ENCODE measurements at places on chromosomes 1 and 21.

GRCh38 chr1:204529371-204529895 lies 13.2 kb downstream of the MDM4 start:
- DNase-seq: no peak

GRCh38 chr21:18000981-18001686 lies 182.0 kb upstream of the C21orf91 start:
- no peak for DNase-seq

GRCh38 chr1:177333936-177334595 lies 163.3 kb downstream of the BRINP2 start:
- DNase-seq: no peak

GRCh38 chr1:18882486-18882885 lies 19.9 kb downstream of the ALDH4A1 start:
- no peak for DNase-seq

DNA sequence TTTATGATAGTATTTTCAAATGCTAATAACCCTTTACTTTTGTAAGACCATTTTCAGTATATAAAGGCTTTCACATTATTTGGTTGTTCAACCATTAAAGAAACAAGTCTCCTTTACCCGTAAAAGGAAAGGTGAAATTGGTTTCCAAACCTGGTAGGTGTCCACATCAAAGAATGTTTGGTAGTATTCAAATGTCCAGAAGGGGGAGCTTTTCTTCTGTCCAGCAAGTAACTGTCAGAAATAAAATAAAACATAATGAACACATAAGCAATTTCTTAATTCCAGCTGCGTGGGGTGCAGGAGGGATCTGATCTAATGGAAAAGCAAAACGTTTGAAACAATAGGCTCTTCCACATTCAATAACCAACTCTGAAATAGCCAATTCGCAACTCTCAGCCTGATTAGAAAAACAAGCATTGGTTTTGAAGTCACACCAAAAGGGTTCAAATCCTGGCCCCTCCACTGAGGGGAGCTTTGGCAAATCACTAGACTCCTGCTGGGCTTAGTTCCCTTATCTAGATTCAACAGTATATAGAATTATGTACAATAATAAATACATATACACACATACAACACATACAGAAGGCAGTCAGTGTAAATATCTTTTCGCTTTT lies 11.0 kb downstream of the YIPF1 start:
- DNase-seq: peak; percentile 83

GRCh38 chr1:154155251-154155650 lies 378 bp upstream of the NUP210L start:
- DNase-seq: no peak

DNA sequence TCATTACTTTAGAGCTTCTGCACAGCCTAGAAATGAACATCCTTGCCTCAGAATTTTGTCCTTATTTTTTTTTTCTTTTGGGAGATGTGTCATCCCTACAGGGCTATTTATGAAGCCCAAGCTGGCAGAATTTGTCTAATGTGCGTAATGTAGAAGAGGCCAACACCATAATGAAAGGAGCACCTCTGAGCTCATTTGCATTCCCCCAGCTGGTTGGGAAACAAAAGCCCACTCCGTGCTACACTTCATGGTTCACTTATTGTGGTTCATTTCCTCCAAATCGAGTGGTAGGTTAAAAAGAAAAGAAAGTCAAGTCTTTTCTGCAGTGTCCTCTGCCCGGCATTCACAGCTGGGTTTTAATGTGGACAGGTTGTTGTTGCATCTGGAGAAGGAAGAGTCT lies 73.5 kb downstream of the KAZN start:
- DNase-seq: no peak

DNA sequence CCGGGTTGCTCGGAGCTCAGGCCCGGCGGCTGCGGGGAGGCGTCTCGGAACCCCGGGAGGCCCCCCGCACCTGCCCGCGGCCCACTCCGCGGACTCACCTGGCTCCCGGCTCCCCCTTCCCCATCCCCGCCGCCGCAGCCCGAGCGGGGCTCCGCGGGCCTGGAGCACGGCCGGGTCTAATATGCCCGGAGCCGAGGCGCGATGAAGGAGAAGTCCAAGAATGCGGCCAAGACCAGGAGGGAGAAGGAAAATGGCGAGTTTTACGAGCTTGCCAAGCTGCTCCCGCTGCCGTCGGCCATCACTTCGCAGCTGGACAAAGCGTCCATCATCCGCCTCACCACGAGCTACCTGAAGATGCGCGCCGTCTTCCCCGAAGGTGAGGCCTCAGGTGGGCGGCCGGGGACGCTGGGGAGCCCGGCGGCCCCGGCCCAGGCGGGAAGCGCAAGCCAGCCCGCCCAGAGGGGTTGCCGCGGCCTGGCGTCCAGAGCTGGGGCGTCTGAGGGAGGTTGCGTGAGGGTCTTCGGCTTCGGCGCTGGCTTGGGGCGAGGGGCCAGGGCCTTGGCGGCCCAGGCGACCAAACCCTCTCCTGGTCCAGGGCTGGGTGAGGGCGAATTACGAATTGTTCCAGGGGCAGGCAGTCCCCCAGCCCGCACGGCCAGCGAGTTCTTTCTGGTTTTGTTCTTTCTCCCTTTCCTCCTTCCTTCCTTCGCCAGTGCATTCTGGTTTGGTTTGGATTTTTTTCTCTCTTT lies 805 bp downstream of the SIM2 start:
- no peak for DNase-seq

- no peak for DNase-seq
Observed at GRCh38 chr1:238606457-238606856, 715.7 kb upstream of the ZP4 start.
